Keratinocyte (primary cell): ENCODE measurements at places on chromosomes 1 and 21.
A peak's percentile ranks its signal among the peaks of the same experiment; 100 is the strongest.

DNA sequence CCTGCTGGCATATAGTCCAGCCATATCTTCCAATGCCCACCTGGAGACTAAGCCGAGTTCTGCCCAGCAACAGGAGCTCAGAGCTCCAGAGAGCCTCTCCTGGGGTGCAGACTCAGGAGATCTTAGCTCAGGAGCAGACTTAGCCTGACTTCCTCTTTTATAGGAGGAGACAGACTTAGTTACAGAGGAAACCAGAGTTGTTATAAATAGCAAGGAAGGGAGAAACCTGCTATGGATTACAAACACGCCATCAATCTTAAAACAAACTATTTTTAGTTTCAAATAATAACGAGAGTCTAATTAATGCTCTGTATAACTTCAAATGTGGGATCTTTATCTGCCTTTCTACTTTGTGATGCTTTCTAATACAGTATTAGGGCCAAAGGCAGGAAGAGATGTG lies 3.3 kb upstream of the KIF21B start:
- no peak for DNase-seq

- DNase-seq = no peak
Observed at GRCh38 chr21:34154878-34155277, 81.5 kb downstream of the MRPS6 start.

- no peak for DNase-seq
Observed at GRCh38 chr1:116991171-116991845, 10.3 kb upstream of the CD101 start.

GRCh38 chr1:85612704-85613361 lies 32.3 kb downstream of the CCN1 start:
- DNase-seq = peak; percentile 28

- DNase-seq = no peak
Observed at GRCh38 chr1:200724064-200724463, 14.6 kb upstream of the CAMSAP2 start.

- DNase-seq = no peak
Observed at GRCh38 chr21:42569732-42570301, 56.2 kb downstream of the SLC37A1 start.

DNA sequence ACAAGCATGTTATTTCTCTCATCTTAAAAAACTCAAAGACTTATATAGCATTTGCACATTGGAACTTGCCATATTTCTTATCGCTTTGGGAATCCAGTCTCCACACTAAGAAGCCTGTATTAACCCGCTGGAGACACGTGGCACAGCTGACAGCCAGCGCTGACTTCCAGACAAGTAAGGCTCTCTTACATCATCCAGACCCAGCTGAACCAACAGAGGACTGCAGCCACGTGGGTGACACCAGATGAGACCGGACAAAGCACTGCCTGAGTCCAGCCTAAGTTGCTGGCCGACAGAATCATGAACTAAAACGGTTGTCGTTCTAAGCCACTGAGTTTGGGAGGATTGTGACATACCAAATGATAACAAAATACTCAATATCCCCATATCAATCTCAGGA lies 6.3 kb upstream of the CD247 start:
- DNase-seq = no peak

- DNase-seq = peak; percentile 21
Observed at GRCh38 chr21:31911138-31911907, 38.5 kb downstream of the HUNK start.

- no peak for DNase-seq
Observed at GRCh38 chr21:37075214-37075770, 2.2 kb downstream of the TTC3 start.

GRCh38 chr21:20875742-20876141 lies 122.5 kb upstream of the NCAM2 start:
- no peak for DNase-seq

GRCh38 chr1:162688521-162688920 lies 56.3 kb downstream of the DDR2 start:
- DNase-seq = no peak

DNA sequence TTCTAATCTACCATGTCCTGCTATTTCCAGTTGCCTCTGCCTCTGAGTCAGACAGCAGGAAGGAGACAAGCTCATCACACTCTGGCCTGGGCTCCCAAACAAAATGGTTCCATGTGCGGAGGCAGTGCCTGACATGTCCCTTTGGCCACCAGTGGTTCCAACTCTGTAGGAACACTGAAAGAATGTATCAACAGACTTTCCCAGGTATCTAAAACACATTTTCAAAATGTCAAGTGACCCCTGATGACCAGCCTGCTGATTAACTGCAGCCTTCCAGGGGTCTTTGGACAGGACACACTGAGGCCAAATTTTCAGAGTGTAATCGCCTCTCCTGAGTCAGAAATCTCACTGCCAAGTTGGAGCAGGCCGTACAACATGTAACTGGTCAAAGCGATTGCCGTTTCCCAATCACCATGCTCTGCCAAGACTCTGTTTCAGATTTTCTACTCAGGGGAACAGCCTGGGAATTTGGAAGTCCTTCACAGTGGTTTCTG lies 172.7 kb downstream of the TPR start:
- DNase-seq = no peak

DNA sequence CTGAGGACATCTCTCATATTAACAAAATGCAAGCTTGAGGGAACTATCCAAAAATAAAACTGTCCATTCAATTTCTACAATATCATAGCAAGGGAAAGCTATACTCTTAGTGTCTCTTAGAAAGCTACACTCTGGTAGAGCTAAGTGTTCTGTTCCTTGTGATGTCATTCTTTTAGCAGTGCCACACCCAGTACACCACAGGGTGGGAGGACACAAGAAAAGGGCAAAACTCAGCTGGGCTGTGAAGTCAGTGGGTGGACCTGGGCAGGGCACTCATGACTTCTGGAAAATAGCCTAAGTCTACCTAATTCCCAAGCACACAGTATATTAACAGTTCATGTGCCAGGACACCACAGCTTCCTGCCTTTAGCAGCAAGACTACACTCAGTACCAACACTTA lies 42.2 kb upstream of the TNFSF4 start:
- no peak for DNase-seq

DNA sequence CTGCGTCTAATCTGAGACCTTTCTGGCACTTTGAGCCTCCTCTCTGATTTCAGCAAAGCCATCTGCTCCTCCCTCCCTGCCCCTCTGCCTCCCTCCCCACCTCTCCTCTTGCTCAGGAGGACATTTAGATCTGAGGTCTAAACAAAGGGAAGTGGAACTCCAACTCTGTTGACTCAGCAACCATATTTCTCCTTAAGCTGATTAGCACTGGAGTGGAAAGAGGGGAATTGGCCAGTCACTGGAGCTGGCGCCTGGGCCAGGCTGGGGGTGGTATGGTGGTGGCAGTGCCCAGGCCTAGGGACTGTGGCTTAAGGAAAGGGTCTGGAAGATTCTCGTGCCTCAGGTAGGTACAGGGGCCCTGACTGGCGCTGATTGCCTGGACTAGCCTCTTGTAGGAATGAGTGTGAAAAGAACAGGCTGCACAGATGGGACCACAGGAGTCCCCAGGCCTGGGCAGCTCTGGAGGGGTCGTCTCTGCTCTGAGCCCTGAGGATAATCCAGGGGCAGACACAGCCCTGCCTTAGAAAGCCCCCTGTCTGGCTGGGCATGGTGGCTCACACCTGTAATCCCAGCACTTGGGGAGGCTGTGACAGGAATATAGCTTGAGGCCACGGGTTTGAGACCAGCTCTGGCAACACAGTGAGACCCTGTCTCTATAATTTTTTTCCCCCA lies 11.9 kb downstream of the SH2D2A start:
- DNase-seq = no peak
